ENCODE measurements at places on chromosomes 2 and 18.
A peak's percentile ranks its signal among the peaks of the same experiment; 100 is the strongest.

GRCh38 chr2:216116418-216116817 lies 7.3 kb downstream of the XRCC5 start:
- DNase-seq, result no peak

- peak; percentile 67 for DNase-seq
Measured at GRCh38 chr18:58781627-58782194, 83.0 kb upstream of the ZNF532 start.

- no peak for DNase-seq
Measured at GRCh38 chr2:24403832-24404212, 43.5 kb upstream of the ITSN2 start.

DNA sequence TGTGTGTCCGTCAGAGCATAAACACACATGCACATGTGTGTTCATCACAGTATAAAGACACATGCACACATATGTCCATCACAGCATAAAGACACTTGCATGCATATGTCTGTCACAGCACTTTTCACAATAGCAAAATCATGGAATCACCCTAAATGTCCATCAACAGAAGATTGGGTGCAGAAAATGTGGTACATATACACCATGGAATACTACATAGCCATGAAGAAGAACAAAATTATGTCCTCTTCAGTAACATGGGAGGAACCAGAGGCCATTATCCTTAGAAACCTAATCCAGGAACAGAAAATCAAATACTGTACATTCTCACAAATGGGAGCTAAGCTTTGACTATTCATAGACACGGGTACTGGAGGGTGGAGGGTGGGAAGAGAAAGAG lies 732.2 kb downstream of the GALR1 start:
- no peak for DNase-seq

GRCh38 chr18:79599441-79599931 lies 80.1 kb upstream of the CTDP1 start:
- DNase-seq, result no peak

DNA sequence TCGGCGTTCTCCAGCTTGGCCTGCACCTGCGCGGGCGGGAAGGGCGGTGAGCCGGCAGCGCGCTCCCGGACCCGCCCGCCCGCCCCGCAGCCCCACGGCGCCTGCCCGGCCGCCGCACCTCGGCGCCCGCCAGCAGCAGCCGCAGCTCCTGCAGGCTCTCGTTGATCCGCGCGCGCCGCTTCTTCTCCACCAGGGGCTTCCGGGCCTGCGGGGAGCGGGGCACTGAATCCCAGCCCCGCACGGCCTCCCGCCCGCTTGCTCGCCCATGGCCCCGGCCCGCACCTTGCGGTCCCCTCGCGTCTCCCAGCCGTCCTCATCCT lies 335 bp downstream of the HES6 start:
- DNase-seq, result peak; percentile 45

GRCh38 chr2:170930131-170930990 lies 1.3 kb downstream of the GORASP2 start:
- peak; percentile 45 for DNase-seq

DNA sequence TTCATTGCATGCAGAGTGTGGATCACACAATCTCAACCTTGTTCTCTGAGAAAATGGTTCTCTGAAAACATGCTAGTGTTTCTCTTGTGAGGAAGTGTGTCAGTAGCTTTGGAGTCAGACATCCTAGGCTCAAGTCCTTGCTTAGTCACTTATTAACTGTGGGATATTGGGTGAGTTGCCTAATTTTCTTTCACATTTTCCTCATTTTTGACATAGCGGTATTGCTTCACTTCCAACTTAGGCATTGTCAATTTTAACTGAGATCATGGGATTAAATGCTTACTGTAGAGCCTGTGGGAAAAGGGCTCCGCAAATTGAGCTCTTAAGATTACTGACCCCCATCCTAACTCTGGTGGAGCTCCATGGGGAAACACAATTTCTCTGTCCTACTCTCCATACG lies 622.2 kb downstream of the CNTNAP5 start:
- no peak for DNase-seq

GRCh38 chr2:110828330-110828729 lies 96.0 kb downstream of the ACOXL start:
- DNase-seq, result no peak

DNA sequence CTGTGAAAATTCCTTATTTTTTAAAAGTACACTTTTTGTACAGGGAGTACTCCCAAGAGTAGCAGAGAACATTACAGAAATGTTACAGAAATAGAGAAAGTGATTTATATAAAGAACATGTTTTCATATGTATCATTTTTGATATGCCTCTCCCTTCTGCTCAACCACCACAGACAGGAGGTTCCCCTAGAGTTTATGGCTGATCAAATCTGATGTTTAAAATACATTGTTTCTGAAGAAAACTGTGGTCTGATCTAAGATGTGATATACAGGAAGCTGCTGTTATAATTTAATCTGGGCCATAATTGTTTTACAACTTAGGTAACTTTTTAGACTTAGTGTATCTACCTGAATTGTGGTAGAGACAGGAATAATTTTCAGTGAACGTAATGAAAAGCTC lies 37.0 kb downstream of the STAT4 start:
- DNase-seq, result no peak

DNA sequence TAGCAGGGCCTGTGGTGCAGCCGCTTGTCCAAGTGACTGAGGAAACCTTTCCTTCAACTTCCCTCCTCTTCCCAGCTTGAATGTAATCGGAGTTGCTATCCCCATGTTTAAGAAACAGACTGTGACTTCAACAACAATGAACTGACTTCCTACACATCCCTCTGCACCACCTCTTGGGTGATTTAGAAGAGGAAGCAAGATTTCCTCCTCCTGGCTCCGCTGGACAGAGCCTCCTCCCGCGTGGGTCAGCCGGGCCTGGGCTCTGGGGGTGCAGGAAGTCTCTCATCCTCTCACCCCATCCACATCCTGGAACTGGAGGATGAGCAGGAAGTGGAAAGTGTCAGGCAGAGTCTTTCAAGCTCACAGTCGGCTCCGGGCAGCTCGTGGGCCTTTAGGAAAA lies 84.3 kb downstream of the GATA6 start:
- no peak for DNase-seq

DNA sequence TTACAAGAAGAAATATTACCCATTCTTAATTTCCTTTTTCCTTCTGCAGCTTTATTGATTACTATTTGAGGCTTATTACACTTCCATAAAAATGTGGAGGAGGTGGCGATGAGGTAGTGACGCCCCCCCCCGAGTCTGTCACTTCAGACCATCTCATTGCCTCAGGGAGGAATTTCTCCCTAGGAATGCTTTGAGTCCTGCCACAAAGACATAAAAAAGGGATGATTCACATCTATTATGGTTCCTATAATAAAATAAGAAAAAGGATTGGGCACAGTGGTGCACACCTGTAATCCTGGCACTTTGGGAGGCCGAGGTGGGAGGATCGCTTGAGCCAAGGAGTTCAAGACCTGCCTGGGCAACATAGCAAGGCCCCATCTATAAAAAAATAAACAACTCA lies 93.7 kb downstream of the AOX1 start:
- DNase-seq, result no peak

DNA sequence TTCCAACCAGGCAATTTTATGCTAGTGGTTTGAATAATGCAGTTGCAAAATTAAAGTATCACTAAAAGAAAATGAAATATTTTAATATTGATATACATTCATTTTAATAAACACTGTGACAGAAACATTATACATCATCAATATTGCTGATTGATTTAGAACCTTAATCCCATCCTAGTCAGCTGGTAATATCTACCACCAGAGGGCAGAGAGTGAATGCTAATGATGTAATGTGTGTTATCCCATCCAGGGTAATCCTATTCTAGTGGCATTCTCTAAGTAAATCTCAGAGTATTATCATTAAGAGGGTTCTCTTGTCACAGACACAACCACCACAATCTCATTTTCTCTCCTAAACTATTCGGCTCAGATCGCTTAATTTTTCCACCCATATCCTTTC lies 477.4 kb downstream of the CPS1 start:
- DNase-seq, result no peak

DNA sequence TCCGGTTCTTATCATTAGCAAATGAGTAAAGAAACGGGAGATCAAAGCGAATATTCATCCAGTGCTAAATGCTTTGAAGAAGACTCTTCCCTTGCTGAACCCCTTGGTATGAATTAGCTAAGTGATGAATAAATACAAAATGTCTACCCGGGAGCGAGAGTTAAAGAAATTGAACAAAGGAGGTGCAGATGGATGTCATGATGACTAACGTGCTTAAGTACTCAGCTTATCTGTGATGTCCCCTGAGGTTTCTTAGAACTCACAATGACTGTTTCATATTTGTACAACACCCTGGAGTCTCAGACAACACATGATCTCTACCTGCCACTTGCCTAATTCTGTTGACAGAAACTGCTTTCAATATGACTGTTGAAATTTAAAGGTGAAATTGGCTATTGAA lies 148.5 kb downstream of the TMEM200C start:
- no peak for DNase-seq

DNA sequence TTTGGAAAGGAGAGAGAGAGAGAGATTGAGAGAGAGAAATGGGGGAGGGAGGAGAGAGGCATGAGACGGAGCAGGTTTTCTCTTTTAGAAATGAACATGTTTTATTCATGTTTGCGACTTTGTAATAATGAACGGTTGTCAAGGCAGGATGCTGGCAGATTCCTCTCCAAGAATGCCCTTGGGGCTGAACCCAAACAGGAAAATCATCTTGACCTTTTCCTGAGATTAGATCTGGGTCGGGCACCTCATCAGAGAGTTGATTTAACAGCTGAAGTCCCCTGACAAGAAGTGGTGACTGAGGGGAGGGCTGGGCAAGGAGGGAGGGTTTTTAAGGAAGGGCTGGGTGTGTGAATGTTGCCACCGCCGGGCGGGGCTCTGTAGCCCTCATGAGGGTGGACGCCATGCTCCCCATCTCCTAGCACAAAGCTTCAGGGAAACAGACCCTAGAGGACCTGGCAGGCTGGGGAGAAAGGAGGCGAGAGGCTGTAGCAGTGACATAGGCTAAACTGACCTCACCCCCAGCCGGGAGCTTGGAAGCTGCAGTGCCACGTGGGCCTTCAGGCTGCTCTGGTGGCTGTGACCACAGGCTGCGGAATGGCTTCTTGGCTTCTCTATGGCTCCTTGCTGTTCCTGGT lies 60.0 kb downstream of the LIPG start:
- DNase-seq, result no peak

DNA sequence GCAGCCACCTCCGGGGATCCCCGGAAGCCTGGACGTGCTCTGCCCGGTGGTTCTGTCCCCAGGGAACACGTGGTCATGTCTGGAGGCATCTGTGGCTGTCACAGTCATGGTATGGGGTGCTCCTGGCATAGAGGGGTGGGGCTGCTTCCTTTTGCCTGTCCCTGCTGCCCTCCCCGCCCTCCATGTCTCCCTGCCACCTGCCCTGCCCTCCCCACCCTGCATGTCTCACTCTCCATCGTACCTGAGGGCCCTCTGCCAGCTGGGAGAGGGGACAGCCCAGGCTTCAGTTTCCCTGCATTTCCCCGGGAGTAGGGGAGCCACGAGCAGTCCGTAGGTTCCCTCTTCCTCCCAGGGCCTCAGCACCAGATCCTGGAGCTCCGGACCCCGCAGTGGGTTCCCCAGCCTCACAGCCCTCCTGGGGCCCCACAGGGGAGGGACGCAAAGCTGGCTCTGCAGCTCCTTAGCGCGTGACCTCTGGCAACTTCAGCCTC lies 90.0 kb upstream of the CTDP1 start:
- no peak for DNase-seq

- no peak for DNase-seq
Measured at GRCh38 chr2:53445383-53446070, 322.1 kb upstream of the CHAC2 start.

DNA sequence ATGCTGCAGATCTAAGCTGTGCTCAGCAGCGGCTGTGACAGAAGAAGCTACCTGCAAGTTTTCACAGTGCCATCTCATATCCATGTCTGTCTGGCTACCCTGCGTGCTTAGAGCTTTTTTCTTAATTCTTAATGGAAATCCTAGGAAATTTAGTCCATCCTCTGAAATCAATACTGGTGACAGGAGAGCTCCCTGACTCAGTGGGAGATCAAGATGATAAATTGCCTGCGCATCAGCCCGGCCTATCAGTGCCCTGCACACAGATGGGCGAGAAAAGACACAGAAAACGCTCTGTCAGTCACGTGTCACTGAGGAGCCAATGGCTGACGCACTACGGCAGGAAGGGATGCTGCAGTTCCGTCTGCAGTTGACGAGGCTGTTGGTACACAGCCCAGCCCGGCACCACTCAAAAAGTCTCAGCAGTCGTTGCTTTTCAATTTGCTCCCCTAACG lies 819.6 kb upstream of the FSHR start:
- no peak for DNase-seq

DNA sequence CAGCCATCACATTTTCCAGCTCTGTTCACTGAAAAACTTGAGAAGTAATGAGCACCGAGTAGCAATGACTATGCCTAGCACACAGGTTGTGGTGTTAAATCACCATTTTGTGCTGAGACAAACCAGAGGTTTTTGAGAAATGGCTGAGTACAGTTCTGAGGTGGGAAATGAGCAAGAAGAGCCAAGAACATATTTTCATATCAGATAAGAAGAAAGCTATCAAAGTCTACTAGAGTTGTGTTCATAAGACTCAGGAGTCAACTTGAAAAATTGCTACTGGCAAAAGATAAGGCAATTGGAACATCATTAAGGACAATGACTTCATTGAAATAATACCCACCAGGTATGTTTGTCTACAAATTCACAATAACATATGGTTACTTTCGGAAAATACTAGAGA lies 108.1 kb downstream of the RIT2 start:
- DNase-seq, result no peak

DNA sequence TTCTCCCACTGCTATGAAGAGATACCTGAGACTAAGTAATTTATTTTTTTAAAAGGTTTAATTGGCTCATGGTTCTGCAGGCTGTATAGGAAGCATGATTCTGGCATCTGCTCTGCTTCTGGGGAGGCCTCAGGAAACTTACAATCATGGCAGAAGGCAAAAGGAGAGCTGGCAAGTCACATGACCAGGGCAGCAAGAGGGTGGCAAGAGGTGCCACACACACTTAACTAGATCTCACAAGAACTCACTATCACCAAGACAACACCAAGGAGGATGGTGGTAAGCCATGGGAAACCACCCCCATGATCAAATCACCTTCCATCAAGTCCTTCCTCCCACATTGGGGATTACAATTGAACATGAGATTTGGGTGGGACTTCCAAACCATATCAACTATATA lies 38.3 kb downstream of the SP3 start:
- no peak for DNase-seq

DNA sequence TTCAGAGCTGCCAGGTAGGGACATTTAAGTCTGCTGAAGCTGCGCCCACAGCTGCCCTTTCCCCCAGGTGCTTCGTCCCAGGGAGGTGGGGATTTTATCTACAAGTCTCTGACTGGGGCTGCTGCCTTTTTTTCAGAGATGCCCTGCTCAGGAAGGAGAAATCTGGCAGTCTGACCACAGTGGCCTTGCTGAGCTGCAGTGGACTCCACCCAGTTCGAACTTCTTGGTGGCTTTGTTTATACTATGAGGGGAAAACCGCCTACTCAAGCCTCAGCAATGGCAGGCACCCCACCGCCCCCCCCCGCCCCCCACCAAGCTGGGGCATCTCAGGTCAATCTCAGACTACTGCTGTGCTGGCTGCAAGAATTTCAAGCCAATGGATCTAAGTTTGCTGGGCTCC lies 458.1 kb upstream of the RAB12 start:
- no peak for DNase-seq

All from hepatic stellate cell (primary cell).